Bronchial epithelial cell (primary cell): ENCODE measurements at places on chromosomes 1 and 21. TPM values are rescaled to one million over a fixed set of nuclear protein-coding genes. Genes with fewer than 3 reads are reported as not detected.

- DNase-seq, result no peak
These were observed 624 bp downstream of the SLC41A1 start for GRCh38 chr1:205812271-205812877.

GRCh38 chr21:17818186-17819113, 706 bp downstream of the C21orf91 start:
- peak; percentile 23 for DNase-seq

Gene MYBPH
- not detected in 2 replicates for total RNA-seq

- DNase-seq, result no peak
These were observed 126.5 kb downstream of the MATN1 start for GRCh38 chr1:30596891-30597290.

- no peak for DNase-seq
These were observed 68.7 kb downstream of the MORN1 start for GRCh38 chr1:2322581-2323211.

DNA sequence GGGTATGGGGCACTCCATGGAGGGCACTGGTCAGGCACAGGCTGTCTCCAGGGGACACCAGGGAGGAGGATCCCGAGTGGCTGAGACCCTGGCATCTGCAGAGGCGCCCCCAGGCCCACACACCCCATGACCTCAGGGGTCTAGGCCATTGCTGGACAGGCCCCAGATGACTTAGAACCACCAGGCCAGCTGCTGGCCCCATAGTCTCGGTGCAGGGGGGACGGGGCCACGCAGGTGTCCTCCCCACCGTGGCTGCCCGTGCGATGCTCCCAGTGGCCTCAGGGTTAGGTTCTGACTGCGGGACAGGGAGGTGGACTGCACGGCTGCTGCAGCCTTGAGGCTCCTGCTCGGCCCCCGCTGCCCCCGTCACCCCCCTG, 44.0 kb downstream of the MORN1 start:
- no peak for DNase-seq

- peak; percentile 64 for DNase-seq
These were observed 433.2 kb downstream of the USP25 start for GRCh38 chr21:16162953-16163352.

DNA sequence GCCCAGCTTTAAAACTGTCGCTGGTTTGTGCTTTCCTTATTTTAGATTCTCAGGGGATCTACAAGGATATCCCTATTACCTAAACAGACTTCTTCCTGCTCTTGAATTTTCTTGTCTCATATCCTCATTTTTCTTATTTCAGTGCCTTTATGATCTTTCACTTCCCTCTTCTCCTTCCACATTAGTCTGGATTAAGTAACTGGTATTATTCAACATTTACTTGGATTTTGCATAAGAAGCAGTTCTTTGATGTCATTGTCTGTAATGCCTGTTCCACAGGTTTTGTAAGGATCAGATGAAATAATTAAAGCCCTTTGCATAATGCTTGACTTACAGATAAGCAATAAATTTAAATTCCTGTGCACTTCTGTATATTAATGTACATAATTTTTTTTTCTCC, 26.5 kb downstream of the CXADR start:
- no peak for DNase-seq

GRCh38 chr1:10556430-10557005, 81.8 kb downstream of the PEX14 start:
- DNase-seq, result no peak

GRCh38 chr1:36515315-36516138, 32.8 kb upstream of the CSF3R start:
- no peak for DNase-seq
